Stimulated activated CD8-positive, alpha-beta memory T cell treated with anti-CD3 and anti-CD28 coated beads, Interleukin-4, amount 100 ng/mL, for 48 hours (primary cell): ENCODE measurements at places on chromosomes 3 and 15.

DNA sequence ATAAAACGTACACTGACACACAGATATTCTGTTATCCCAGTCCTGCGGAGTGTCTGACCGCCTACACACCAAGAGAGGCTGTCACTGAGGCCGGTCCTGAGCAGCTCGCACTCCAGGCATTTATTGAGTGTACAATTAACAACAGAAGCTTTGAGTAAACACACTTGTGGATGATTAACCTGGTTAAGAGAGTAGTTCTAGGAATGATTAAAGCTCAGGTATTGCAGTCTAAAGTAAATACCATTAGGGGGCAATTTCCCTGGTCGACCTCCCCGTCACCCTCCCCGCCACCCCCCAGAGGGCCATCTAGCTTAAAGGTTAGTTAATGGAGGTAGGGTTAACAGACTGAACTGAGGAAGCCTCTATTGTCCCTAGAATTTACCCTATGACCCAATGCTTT, 1278.5 kb downstream of the NSUN3 start:
- DNase-seq, result no peak

GRCh38 chr3:89353465-89353864, 246.0 kb downstream of the EPHA3 start:
- no peak for DNase-seq

DNA sequence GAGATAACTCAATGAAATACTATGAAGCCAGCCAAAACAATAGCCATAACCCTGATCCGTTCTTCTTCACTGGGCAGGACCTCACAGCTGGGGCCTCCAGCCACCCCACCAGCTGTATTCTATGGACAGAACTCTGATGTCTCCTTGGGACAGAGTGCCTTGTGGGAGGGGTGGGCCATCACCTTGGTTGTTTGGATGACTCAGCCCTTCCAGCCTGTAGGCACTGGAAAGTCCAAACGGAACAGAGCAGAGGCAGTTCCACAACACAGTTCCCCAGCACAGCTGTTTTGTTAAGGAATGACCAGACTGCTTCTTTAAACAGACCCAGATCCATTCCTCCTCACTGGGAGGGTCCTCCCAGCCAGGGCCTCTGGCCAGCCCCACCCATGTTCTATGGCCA, 31.9 kb upstream of the ZBED2 start:
- no peak for DNase-seq

GRCh38 chr3:4773583-4773982, 205.7 kb upstream of the BHLHE40 start:
- no peak for DNase-seq

GRCh38 chr3:46052531-46052930, 25.2 kb upstream of the XCR1 start:
- DNase-seq, result no peak

- no peak for DNase-seq
Measured at GRCh38 chr3:15043408-15044171, 21.5 kb downstream of the MRPS25 start.

DNA sequence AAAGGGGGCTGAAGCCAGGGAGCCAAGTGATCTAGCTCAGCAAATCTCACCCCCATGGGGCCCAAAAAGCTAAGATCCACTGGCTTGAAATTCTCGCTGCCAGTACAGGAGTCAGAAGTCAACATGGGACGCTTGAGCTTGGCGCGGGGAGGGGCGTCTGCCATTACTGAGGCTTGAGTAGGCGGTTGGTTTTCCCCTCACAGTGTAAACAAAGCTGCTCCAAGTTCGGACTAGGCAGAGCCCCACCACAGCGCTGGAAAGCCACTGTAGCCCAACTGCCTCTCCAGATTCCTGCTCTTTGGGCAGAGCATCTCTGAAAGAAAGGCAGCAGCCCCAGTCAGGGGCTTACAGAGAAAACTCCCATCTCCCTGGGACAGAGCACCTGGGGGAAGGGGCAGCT, 8.1 kb upstream of the SLC25A36 start:
- DNase-seq, result no peak

DNA sequence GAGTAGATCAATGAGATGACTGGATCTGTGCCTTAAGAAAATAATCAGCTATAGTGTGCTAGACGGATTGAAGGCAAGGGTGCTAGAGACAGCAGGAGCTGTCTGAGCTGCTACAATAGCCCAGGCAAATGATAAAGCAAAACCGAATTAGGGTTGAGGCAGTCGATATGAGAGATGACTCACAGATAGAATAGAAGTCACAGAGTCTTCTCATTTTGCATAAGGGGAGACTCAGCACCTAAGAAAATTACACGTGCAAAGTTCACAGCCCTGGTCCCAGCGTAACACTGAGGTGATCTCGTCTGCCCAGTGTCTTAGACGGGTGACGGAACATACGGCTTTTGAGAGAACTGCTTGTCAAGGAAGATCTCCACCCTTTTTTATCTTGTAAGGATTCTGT, 11.6 kb downstream of the LPP start:
- DNase-seq, result peak; percentile 52

- DNase-seq, result no peak
Measured at GRCh38 chr15:86879250-86880229, 799.9 kb downstream of the AGBL1 start.

- DNase-seq, result no peak
Measured at GRCh38 chr3:29764041-29764440, 483.2 kb downstream of the RBMS3 start.

GRCh38 chr3:39125841-39126500, 18.5 kb downstream of the TTC21A start:
- DNase-seq, result no peak

GRCh38 chr15:81372575-81372974, 1.4 kb downstream of the TMC3 start:
- DNase-seq, result no peak

- no peak for DNase-seq
Measured at GRCh38 chr15:48040166-48040817, 80.5 kb upstream of the SLC24A5 start.

GRCh38 chr3:27559835-27560234, 75.7 kb upstream of the SLC4A7 start:
- no peak for DNase-seq

GRCh38 chr15:80599359-80599758, 95.8 kb upstream of the ABHD17C start:
- no peak for DNase-seq

GRCh38 chr15:69224383-69224782, 63.9 kb downstream of the GLCE start:
- no peak for DNase-seq

DNA sequence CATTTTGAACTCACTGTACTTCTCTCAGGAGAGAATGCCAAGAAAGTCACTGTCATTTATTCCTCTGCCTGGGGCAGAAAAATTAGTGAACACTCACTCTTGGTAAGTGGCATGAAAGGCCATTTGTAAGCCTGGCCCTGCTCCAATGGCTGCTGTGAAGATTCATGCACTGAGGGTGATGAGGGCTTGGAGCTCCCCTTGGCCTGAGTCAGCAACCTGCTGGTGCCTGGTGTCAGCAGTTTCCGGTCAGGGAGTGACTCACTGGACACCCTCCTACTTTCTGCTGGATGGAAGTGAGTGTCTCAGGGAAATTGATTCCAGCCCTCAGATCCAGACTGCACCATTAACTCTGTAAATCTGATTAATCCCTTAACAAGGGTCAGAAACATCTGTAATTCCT, 37.6 kb downstream of the TRA2B start:
- DNase-seq, result no peak
